Activated CD8-positive, alpha-beta memory T cell treated with anti-CD3 and anti-CD28 coated beads for 1 hour (primary cell): ENCODE measurements at places on chromosomes 2 and 18.

DNA sequence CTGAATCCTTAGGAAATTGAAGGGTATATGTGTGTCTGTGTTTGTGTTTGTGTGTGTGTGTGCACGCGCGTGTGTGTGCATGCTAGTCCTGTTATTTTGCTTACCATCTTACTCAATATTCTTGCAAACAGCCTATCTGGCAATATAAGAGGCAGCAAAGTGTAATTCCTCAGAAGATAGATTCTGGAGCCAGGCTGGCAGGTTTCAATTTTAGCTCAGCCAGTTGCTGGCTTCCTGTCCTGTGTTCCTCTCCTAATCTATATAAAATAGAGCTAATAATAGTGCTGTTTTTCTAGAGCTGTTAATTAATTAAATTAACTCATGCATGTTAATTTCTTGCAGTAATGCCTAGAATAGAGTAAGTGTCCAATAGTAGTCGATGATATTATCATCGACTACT is 256.2 kb downstream of the PIK3C3 start:
- DNase-seq = no peak

- no peak for DNase-seq
These were observed 115.9 kb downstream of the DSEL start for GRCh38 chr18:67400502-67401117.

DNA sequence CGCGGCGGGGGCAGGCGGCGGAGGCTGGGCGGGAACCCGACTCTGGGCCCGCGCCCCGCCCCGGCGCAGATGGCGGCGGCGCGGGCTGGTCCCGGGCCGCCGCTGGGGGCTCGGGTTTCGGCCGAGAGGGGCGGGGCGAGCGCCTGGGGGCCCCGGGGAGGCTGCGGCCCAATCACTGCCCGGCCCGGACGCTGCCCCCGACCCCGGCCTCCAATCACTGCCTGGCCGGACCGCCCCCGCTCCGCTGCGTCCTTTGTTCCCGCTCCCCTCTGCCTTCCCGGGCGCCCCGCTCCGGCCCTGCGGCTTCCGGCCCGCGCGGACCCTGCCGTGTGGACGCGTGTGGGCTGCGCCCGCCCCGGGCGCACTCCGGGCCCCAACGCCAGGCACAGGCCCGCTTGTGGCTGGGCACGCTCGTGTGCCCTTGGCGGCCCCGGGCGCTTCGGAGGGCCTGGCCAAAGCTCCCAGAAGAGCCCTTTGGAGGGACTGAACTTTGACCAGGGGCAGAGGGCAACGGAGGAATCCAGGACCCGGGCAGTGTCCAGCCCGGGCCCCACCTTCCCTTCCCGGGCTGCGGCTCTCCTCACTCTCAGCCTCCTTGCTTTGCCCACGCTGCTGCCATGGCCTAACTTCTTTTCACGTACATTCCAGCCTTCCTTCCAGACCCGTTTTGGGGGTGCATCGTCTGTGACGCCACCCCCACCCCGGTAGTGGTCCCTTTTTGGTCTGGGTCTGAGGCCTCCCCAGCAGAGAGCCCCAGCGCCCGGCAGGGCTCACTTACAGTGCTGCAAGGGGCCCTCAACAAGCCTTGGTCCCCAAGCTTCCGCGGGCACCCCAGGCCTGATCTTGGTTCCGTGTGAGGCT is 27.1 kb upstream of the PTMA start:
- no peak for DNase-seq

DNA sequence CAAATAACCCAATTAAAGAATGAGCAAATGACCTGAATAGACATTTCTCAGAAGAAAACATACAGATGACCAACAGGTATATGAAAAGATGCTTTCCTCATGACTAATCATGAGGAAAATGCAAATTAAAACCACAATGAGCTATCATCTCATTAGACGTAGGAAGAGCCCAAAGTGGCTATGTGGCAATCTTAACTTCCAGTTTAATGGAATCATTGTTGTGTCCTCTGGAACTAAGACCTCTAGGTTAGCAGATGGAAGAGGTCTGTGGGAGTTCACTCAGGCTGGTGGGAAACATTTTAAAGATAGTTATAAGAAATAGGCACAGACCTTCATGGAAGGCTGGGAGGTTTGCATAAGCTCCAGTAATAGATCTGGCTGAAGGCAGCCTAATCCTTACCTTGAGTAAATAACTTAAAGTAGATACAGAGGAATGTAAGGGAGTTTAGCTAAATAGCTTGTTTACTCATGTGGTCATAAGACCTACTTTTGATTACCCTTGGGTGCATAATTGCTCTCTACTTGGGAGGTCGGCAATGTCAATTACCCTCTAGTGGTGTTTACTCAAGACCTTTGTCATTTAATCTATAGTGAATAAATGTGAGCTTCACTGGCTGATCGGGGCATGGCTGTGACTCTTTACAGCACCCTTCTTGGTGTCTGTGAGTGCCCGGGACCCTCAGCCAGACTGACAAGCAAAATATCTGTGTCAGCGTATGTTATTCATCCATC is 119.0 kb downstream of the GULP1 start:
- DNase-seq = no peak

DNA sequence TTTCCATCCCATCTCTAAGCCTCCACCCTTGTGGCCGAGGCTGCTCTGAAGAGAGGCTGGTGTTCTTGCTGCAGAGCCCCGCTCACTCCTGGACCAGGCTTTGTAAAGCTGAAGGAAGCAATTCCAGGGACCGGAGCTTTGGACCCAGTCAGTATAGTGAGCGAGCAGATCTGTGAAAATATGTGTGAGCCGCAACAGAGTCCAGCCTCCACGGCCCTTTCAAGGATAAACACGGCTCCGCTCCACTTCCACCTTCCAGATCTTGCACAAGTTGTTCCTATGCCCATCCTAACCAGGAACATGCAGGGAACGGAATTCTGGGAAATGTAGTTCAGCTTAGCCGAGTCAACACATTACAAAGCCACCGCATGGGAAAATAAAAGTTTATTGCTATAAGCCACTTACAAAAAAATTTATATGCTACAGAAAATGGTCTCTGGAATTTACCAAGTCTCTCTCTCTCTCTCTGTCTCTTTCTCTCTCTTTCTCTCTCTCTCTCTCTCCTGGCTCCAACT is 151.7 kb upstream of the ZNF521 start:
- DNase-seq = no peak

DNA sequence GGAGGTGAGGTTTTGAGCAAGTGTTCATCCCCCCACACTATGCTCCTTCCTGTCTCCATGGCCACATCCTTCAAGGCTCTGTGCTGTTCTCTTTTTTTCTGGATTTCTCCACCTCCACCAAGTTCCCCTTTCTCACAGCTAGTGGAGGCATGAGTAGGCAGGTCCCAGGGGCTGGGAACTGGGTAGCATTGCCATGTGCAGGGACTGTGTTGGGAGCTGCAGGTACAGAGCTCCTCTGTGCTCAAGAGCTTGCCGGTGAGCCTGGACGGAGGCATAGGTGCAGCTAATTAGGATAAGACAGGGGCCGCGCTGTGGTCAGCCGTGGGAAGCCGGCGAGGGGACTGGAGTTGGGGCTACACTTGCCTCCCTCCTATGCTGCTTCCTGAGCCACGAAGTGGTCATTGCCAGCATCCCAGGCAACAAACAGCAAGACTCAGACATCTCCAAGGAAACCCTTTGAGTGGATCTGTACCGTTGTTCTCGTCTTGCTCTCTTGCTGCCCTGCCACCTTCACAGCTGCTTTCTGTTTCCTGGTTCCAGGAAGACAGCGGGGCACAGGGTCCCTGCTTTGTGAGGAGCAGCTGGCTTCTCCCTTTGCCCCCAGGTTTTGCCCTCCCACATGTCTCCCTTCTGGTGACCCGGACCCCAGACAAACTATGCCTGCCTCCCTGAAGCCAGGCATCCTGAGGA is 36.9 kb downstream of the ATOH8 start:
- DNase-seq = no peak

- no peak for DNase-seq
These were observed 56.8 kb upstream of the KIDINS220 start for GRCh38 chr2:8893978-8894820.
